AG04449 (cell line): ENCODE measurements at places on chromosomes 11 and 22.

DNA sequence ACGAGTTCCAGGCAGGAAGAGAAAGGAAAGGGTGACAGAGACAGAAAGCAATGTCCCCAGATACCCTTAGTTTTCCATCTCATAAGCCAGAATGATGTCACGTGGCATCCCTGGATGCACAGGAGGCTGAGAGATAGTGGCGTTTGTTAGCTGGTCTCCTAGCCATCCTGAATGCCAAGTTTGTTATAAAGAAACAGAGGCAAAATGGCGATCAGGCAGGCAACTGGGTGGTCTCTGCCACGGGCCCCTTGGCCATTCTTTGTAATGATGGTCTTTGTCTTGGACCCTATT, 5.3 kb downstream of the SMIM38 start:
- no peak for DNase-seq

- no peak for DNase-seq
Measured at GRCh38 chr11:132646890-132647289, 885.4 kb downstream of the OPCML start.

DNA sequence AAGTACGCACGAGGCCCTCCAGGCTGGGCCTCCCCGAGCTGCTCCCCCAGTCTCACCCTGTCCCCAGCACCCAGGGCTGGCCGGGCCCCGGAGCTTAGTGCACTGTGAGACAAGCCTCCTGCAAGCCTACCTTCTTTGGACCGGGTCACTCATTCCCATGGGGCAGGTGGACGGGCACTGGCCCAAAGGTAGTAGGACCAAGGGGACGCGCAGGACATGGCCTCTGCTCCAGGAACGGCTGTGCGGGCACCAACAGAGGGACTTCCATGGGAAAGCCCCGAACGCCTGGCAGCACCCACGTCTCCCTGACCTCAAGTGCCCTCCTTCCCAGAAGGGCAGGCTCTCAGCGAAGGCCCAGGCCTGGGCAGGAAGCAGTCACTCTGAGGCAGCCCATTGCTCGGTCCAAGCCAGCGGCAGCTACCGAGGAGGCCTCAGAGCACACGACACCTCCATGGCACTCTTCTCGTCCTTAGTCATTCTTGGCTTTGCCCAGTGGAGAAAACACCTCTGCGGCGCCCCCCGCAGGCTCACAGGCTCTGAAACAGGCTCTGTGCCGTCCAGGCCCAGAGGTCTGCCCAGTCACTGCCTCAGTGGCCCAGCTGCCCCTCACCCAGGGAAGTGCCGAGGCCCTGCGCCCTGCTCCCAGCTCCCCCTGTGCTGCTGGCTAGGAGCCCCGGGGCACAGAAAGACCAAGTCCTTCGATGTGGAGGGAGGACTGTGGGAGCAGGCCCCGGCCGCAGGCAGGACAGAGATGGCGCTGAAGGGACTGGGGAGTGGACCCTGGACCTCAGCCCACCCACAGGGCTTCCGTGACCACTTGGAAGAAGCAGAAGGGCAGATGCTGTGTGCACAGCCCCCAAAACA, 3.8 kb downstream of the MOB2 start:
- DNase-seq: no peak

GRCh38 chr22:47621253-47621652, 858.8 kb downstream of the TBC1D22A start:
- no peak for DNase-seq

GRCh38 chr11:1271002-1271401, 38.4 kb downstream of the TOLLIP start:
- no peak for DNase-seq

- no peak for DNase-seq
Measured at GRCh38 chr11:123221096-123221561, 26.1 kb upstream of the CLMP start.

- DNase-seq: no peak
Measured at GRCh38 chr11:104968856-104969776, 742 bp upstream of the CASP4 start.

DNA sequence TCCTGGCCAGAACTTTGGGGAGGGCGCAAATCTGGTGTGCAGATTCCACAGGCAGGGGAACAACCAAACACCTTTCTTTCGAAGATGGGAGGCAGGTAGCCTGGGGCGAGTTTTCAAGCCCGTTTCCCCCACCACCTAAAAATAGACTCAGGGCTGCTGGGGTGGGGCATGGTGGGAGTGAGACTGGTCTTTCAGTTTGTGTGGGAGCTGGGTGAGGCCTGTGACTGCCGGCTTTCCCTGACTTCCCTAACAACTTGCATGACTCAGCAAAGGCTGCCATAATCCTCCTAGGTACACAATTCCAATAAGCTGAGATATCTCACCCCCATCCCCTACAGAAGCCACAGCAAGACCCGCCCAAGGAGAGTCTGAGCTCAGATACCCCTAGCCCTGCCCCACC, 4.3 kb upstream of the OR5B12 start:
- no peak for DNase-seq

DNA sequence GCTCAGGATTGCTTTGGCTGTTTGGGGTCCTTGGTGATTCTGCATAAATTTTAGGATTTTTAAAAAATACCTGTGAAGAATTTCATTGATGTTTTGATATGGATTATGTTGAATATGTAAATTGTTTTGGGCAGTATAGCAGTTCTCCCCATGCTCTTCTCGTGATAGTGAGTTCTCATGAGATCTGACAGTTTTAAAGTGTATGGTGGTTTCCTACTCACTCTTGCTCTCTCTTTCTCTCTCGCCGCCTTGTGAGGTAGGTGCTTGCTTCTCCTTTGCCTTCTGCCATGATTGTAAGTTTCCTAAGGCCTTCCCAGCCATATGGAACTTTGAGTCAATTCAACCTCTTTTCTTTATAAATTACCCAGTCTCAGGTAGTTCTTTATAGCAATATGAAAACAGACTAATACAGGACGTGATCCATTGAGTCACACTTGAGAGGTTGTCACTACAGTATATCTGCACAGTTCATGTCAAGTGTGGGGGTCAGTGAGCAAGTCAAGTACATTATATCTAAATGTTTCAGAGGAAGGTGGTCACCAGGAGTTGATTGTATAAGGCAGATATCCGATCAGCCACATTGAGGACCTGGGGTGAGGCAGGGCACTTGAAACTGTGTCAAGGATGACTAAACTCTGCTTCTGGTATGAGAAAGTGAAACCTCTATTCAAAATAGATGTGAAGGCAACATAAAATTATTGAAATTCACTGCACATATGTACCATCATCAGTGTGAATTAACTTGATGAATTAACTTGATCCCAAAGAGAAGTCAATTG, 70.7 kb upstream of the CCDC179 start:
- DNase-seq: no peak

GRCh38 chr22:20174785-20175596, 24.1 kb upstream of the CCDC188 start:
- no peak for DNase-seq

DNA sequence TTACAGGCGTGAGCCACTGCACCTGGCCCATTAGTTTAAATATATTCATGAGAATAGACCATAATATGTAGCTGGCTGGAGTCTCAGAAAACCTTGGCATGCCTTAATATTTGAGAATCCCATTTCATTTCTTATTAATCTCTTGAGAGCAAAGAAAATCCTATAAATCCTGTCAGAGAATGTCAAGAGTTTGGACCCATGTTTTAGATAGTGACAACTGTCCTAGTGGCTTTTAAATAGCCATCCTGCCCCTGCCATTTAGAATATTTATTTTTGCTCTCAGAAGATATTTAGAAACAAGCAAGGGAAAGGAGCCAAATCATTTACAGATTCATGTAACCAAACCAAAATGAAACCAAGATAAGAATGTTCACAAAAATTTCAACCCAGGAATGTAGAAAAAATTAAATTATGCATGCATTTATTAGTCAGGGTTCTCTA, 107.2 kb downstream of the SWAP70 start:
- DNase-seq: no peak

GRCh38 chr22:35016909-35017308, 49.0 kb upstream of the ISX start:
- DNase-seq: no peak

DNA sequence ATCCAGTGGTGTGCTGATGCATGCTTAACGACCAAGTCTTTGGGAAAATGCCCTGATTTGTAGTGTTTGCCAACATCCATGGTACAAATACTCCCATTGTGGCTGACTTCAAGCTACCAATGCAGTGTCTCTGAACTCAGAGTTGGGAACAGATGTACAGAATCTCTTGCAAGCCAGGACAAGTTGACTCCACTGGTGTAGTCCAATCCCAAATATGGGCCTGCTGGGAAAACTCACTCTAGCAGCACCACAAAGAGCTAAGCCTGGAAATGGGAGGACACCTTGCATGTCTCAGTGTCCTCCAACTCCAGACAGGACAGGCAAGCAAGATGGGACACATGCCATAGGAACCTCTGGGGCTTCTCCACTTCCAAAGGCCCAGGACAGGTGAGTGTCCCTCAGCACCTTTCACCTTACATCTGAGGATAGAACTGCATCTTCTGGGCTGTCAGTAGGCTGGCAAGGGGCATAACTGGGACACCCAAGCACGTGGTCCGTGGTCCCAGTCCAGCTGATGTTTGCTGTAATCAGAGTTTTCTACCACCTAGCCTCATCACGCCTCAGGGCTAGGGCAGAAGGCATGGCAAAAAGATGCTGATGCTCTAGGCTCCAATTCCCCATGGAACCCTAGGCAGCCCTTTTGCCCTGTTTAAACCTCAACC, 6.5 kb downstream of the LMO1 start:
- no peak for DNase-seq

- no peak for DNase-seq
Measured at GRCh38 chr11:57639321-57640067, 10.2 kb downstream of the YPEL4 start.

DNA sequence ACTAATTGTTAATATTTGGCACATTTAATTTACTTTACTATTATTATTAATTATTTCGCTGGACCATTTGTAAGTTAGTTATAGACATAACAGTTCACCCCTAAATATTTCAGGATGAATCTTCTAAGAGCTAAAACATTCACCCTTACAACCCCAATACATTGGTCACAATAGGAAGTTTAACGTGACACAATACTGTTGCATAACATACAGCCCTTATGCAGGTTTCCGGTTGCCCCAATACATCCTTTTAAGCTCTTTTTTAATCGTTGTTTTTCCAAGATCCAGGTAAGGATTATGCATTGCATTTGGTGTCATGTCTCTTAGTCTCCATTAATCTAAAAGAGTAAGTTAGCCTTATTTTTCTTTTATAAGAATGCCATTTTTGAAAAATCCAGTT, 71.2 kb downstream of the HSD17B12 start:
- no peak for DNase-seq
